Adipocyte (in vitro differentiated cells): ENCODE measurements at places on chromosomes 12 and 14.

GRCh38 chr14:24284501-24285035, 13.2 kb upstream of the RABGGTA start:
- no peak for DNase-seq

GRCh38 chr12:129401572-129401971, 502.3 kb downstream of the TMEM132D start:
- DNase-seq = no peak

DNA sequence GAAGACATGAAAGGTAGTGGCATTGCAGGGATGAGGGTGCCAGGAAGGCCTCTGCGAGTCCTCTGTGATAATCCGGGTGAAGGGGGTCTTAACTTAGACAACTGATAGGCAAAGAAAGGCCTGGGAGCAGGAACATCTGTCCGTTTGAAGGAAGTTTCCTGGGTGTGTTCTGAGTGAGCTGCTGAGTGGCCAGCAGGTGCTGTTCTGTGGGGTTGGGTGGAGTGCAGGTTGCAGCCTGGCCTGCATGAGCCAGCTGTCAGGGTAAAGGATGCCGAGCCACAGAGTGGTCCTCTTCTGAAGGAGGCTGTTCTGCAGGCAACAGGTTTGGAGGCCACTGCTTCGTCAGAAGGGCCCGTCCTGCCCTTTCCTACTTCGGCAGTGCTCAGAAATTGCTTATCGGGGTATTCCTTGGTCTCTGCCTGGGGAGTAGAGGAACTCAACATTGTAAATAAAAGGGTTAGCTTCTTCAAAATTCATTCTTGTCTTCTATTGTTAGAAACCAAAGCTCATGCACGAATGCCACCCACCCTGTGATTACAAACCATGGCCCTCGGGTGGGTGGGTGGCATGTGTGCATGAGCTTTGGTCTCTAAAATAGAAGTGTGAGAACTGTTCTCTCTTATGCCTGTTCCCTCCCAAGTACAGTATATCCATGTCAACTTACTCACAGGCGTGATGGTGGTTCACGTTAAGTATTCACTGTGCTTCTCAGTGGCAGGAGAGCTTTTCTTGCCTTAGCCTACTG, 118.9 kb downstream of the CHST11 start:
- no peak for DNase-seq

- DNase-seq = no peak
Measured at GRCh38 chr12:72839696-72840095, 567.5 kb downstream of the TRHDE start.

GRCh38 chr14:68571928-68572525, 220.8 kb downstream of the ZFP36L1 start:
- no peak for DNase-seq

GRCh38 chr14:100262545-100262944, 23.6 kb downstream of the YY1 start:
- DNase-seq = no peak

DNA sequence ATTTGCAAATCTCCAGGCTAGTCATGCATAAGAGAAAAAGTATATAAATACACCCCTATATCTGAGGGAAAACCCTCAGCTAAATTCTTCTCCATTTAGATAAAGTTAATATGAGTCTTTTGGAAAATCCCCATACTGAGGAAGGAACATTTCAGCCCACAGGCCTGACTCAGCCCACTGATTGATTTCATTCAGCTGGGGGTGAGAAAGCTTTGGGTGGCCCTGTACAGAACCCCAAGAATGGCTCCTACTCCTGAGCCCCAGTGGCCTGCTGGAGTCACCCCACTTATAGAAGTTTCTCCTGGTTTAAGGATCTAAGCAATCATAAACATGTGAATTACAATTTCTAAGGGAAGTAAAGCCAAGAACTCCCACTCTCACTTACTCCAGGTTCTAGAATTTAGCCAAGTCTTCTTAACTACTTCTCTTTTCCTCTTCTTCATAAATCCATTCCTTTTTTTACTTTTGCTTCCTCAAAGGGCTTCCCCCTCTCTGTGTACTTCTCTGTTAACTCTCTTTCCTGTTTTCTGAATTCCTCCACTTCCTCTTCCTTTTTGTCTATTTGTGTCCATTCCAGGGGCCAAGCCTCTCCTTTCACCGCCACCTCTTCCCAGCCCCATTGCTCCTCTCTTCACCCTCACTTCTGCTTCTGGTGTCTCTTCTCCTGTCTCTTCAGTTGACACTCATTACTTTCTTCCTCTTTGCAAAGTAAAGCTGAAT, 21.0 kb downstream of the RTN1 start:
- DNase-seq = no peak

DNA sequence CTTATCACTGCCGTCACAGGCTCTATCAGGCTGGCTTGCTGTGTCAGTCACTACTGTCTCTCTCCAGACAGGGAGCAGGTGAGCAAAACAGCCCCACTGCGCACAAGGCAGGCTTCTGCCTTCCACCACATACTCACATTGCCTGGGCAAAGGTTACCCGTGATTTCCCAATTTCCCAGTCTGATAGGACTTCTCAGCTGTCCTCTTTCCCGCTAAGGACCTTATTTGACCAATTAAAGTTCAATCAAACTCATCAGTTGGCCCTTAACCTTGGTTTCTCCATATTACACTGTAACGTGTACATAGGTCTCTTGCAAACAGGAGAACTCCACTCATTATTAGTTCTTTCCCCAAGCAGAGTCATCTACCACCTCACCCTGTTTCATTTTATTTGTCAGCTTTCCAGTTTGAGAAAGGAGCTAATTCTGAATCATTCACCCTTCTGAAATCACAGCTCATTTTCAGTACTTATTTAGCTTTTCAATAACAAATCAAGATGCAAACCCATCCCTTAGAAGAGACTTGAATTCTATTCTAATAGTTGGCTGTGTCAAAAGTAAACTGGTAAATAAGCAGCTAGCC, 170.8 kb downstream of the ESR2 start:
- no peak for DNase-seq

DNA sequence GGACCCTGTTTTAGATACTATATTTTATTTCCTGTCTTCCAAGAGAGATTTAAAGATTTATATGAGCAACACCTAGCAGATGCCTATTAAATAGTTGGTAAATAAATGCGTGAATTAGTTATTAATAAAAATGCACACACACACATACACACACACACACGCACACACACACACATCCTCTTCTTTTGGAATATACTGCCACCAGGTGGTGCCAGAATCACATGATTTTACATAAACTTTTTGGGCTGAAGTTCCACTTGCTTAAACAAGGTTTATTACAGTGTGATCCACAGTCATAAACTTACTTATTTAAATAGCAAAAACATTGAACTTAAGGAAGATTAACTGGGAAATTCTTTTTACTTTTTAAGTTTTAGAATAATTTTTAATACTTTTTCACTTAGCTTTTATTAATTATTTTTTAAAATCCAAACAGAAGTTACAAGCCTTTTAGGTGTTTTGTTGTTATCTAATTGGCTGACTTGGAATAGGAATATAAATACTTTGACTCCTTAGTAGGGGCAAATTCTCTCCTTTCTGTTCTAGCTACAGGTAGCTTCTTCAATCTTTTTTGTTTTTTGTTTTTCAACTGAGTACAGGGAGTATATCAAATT, 17.5 kb downstream of the RAD51B start:
- peak; percentile 87 for DNase-seq

GRCh38 chr12:65958456-65958855, 134.2 kb downstream of the HMGA2 start:
- no peak for DNase-seq

- no peak for DNase-seq
Measured at GRCh38 chr14:47730296-47730695, 54.9 kb upstream of the MDGA2 start.

- no peak for DNase-seq
Measured at GRCh38 chr14:95663226-95663797, 22.9 kb upstream of the TCL1B start.

- no peak for DNase-seq
Measured at GRCh38 chr12:132345561-132346200, 16.3 kb upstream of the GALNT9 start.

GRCh38 chr12:4006743-4007142, 133.5 kb upstream of the PARP11 start:
- DNase-seq = no peak

DNA sequence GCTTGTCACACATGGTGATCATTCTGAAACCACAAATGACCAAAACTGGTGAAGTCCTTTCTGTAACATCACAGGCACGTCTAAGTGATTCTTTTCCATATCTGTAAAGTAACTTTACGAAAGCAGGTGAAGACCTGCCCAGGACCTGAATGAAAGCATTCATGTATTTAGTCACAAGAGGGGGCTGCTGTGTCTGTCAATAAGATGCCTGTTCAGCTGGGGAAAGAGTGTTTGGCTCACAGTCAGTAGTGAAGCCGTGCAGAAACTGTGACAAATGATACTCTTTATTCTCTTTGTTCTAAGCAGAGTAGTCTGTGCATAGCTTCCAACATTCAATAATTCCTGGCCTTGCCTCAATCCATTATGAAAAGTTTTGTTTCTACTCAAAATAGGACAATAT, 373.5 kb upstream of the OR4E1 start:
- no peak for DNase-seq

- no peak for DNase-seq
Measured at GRCh38 chr12:99278899-99279298, 368.7 kb upstream of the GARIN6 start.

DNA sequence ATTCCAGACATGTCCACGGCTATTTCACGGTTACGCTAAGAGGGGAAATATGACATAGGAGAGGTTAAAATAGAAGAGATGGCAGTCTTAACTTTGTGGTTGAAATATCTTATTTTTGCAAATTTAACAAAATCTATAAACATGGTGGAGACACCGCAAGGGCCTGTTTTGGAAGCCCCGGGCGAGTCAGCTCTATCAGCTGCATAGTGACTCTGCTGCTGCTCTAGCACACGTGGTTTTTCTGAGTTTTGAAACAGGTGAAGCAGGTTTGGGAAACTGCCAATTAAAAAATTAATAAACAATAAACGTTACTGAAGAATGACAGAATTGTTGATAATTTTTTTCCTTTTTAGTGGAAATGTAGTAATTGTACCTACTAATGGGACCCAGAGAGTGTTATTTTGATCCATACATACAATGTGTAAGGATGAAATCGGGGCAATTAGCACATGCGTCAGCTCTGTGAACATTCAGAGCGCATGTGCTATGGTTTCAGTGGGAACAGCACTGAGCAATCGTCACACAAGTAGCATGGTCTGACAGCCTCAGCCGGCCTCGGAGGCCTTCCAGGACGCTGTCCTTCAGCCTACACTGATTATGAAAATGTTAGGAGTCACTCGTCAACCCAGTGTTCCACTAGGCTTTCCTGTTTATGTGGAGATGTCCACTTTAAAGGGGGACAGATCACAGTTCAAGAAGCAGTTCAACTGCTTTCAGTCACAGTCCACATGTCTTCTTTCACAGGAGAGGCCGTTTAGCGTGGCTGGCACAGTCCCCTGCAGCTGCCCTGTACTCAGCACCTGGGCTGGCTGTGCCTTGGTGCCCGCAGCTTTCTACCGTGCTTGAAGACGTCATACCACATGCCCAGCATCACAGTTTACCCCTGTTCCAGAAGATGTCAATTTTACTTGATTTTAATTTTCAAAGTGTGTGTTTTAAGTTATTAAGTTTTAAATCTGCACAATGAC, 51.8 kb downstream of the MOK start:
- DNase-seq = no peak

GRCh38 chr12:30797689-30798088, 42.9 kb upstream of the CAPRIN2 start:
- DNase-seq = no peak

DNA sequence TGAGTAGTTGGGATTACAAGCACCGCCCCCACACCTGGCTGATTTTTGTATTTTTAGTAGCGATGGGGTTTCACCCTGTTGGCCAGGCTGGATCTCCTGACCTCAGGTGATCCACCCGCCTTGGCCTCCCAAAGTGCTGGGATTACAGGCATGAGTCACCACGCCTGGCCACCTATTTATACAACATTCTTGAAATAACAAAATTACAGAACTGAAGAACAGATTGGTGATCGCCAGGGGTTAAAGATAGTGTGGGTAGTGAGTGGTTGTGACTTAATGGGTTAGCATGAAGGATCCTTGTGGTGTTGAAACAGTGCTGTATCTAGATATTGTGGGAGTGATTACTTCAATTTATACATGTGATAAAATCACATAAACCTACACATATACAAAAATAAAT, 7.4 kb downstream of the GLIPR1L1 start:
- no peak for DNase-seq

GRCh38 chr12:30142301-30142700, 358.6 kb upstream of the TMTC1 start:
- DNase-seq = no peak

GRCh38 chr12:51488281-51488680, 63.6 kb downstream of the SLC4A8 start:
- no peak for DNase-seq

DNA sequence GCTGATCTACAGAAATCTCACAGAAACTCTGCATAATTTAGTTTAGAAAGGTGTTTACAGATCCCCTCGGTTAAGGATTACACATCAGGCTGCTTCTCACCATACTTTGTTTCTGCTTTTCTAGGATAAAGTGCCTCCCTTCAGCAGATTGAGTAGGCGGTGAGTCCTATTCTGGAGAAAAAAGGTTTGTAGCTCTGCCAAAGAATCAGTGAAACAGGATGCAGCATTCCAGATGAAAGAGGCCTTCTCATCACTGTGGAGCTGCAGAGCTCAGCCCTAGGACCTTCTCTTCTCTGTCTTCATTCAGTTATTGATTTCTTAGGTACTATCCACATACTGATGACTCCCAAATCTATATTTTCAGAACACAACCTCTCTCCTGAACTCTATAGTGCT, 155.5 kb upstream of the KRR1 start:
- peak; percentile 70 for DNase-seq

DNA sequence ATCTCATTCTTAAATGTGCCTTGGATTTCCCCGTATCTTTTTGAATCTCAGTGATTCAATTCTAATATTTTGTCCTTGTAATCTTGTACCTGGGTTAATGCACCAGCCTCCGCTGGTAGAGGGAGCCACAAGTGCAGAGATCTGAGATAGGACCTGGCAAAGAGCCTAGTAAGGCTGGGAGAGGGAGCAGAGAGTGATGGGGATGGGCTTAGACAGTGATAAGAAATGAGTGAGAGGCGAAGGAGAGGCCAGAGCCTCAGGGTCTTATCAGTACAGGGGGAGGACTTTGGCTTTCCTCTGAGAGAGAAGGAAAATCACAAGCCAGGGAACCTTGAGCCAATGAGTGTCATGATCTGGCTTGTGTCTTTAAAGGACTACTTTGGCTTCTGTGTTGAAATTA, 30.5 kb upstream of the LMNTD1 start:
- DNase-seq = no peak

DNA sequence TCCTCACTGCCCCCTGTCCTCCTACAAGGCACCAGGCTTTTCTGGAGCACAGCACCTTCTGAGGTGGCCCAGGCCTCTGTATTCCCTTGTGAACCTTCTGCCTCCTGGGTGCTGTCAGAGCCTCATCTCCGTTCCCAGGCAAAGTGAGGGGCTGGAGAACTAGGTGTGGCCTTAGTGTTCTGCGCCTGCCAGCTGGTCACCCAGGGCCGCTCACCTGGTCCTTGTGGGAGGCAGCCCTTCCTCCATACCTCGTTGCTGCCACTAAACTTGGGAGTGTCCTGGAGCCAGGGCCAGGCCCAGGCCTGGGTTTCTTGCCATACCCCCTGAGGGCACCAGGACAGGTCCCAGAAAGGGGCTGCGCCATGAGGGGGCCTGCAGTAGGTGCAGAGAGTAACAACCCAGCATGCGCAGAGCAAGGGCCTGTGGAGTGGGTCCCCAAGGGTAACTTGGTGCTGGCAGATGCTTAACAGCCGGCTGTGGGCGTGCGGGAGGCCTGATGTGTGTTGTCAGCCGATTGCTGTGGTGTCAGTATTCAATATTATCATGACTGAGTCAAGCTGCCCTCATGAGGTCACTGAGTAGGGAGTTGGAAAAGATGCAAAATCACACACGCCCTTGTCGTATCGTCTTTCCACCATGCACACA, 17.1 kb downstream of the OTUB2 start:
- no peak for DNase-seq
